ENCODE measurements at places on chromosomes 5 and 9.
A peak's percentile ranks its signal among the peaks of the same experiment; 100 is the strongest.

DNA sequence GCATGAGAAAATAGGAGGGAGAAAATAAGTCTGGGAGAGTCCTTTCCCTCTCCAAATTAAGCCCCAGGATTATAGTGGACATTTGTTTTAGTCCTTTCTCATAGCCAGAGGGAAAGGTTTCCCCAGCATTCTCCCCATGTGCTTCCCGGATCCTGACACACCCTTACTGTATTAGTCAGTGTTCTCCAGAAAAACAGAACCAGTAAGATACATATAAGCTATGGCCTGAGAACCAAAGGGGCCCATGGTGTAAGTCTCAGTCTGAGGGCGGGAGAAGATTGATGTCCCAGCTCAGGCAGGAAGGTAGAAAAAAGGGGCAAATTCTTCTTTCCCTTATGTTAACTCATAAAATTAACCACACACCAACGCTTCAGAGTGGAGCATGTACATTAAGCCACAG, 25.6 kb upstream of the SPATA31D4 start:
- peak; percentile 39 for DNase-seq

- DNase-seq: peak; percentile 56
These were observed 25.0 kb upstream of the SPTLC1 start for GRCh38 chr9:92140074-92140753.

DNA sequence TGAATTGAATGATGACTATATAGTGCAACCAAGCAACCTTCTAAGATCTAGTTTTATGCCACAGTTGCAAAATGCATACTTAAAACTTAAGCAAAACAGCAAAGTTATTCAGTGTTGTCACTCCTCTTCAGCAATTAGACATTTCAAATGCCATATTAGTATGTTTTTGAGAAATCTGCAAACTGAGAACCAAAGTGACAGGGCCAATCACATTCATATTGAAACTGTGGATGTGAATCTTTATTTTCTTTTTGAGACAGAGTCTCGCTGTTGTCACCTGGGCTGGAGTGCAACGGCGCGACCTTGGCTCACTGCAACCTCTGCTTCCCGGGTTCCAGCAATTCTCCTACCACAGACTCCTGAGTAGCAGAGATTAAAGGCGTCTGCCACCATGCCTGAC, 249.2 kb upstream of the EFNA5 start:
- no peak for DNase-seq

DNA sequence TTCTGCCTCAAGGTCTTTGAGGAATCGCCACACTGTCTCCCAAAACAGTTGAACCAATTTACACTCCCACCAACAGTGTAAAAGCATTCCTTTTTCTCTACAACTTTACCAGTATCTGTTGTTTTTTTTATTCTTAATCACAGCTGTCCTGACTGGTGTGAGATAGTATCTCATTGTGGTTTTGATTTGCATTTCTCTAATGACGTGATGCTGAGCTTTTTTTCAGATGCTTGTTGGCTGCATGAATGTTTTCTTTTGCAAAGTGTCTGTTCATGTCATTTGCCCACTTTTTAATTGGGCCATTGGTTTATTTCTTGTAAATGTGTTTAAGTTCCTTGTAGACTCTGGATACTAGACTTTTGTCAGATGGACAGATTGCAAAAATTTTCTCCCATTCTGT, 400.0 kb downstream of the DEPDC1B start:
- DNase-seq: no peak

DNA sequence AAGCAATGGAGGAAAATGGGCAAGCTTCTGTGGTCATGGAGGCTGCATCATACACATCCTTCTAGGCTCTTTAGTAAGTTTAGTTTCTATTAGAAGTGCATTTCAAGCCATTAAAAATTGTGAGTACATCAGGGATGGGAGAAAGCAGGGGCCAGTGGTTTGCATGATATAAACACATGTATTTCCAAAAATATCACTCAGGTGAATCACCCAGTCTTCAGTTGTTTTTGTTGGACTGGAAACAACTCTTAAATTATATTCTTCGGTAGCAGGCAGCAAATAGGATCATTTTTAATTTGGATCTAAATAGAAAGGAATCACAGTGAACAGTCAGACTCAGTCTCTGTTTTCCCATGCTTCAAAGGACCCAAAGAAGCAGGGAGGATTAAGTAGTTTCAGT, 657.9 kb downstream of the TLR4 start:
- DNase-seq: peak; percentile 14

DNA sequence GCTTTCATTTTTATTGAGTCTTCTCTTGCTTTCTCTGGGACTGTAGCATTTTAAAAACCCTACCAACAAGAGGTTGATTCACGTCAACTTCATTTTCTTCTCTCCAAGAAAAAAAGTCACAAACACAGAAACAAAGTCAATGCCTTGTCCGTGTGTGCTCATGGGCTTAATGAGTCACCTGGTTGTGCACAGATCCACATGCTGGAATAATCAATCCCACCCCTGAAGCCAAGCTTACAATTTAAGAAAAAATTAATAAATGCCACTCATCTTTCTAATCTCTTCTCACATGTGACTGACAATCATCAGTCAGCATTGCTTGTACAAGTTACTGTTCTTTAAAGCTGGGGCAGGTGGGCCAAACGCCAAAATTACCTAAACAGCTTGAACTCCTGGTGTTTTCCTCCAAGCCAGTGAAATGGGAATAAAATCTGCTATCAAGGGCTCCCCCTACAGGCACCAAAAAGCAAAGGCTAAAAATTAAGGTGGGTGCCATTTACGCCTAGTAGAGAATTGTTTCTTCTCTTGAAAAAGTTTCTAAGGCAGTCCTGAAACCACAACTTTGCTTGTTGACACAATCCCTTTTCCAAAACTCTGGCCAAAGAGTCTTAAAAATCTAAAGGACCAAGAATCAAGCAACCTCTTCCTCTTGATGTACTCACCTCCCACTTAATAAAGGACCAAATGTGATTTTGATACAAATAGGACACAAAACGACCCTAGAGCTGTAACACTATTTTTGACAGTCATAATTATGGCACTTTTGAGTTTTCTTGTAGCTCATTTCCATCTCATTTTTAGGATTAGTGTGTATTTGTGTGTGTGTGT, 21.3 kb downstream of the TRMO start:
- DNase-seq: peak; percentile 49

DNA sequence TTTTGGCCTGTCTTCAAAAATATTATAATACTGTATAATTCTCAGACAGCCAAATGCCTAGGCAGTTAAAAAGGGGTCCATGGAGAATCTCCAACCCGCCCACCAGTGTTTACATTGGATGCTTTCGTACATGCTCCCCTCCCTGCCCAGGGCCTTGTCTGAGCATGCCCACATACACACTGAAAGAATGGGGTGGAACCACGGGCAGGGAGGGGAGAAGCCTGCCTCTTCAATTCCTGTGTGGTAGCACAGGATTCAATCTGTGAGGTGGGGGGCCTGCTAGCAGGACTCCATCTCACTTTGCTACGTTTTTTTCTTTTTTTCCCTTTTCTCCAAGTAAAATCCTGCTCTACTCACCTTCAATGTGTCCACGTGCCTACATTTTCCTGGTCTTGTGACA, 314.7 kb upstream of the GRAMD2B start:
- DNase-seq: no peak

- DNase-seq: peak; percentile 90
These were observed 46.5 kb upstream of the NR5A1 start for GRCh38 chr9:124553738-124554137.

- peak; percentile 91 for DNase-seq
These were observed 218.6 kb upstream of the RASEF start for GRCh38 chr9:83281306-83282255.

GRCh38 chr9:135221951-135222631, 134.6 kb downstream of the OLFM1 start:
- DNase-seq: no peak

GRCh38 chr5:173317091-173317730, 11.0 kb downstream of the STC2 start:
- no peak for DNase-seq

DNA sequence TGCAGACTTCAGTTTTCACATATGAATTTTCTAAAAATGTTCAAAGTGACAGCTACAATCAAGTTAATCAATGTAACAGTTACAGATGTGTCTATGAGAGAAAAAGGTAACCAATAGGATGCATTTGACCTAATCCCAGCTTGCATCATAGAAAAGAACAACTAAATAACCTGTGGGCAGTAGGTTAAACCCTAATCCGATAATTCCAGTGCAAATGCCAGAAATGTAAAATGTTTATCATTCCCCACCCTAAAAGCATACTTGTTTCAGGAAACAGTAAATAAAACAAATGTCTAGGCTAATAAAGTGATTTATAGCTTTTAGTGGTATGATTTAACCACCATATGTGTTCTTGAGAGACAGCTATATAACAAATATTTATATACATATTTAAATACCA, 592.6 kb downstream of the PRELID2 start:
- DNase-seq: no peak

DNA sequence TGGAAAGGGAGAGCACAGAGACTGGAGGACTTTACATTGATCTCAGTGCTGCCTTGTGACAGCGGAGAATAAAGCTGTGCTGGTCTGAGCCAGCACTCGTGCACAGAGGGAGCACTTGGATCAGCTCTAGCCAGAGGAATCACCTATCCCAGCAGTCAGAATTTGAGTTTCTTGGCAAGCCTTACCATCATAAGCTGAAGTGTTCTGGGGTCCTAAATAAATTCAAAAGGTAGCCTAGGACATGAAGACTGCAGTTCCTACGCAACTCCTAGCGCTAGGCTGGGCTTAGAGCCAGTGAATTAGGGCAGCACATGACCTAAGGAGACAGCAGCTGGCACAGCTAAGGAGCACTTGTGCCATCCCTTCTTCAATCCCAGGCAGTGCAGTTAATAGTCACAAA, 119.5 kb downstream of the HMHB1 start:
- no peak for DNase-seq

DNA sequence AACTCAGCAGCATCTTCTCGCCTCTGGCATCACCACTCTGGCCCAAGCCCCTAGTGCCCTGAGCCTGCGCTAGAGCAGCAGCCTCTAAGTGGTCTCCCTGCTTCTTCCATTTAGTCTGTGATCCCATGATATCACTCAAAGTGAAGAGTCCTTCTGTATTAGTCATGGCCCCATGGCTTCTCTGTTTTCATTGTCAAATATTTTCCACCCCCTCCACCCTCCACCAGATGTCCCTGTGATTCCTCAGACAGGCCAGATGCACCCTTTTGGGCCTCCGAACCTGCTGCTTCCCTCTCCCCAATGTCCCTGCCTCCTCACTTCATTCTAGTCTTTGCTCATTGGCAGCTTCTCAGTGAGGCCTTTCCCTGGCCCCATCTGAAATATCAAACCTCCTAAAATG, 299.2 kb downstream of the SPOCK1 start:
- DNase-seq: peak; percentile 76

- DNase-seq: no peak
These were observed 101.4 kb downstream of the ZNF462 start for GRCh38 chr9:106964329-106964728.

DNA sequence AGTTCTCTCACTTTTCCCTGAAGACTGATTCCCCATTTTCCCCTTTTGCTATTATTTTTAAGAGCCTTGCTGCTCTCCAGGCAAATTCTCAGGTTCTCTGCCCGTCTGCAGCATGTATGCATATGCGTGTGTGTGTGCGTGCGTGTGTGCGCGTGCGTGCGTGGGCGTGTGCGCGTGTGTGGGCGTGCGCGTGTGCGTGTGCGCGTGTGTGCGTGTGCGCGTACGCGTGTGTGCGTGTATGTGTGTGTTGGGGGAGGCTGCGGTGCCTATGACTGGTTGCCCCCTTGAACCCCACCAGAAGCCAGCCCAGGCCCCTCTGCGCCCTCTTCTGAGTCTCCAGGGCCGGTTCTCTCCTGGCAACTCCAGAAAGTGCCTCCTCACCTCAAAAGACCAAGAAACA, 987 bp upstream of the FOXI1 start:
- no peak for DNase-seq

DNA sequence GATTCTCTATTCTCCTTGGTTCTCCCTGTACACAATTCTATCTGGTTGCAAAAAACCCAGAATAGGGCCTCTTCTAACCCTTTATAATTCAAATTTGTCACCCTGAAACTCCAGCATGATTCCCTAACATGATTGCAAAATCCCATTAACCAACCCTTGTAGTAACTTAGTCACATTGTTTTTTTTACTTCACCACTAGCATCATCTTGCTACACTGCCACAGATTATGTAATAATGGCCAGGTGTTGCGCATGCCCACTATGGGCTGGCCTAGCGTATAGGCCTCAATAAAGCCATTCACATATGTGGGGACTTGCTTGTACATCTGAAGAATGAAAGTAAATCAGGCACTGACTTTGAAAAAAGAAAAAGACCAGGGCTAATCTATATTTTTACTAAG, 25.7 kb downstream of the FAM170A start:
- DNase-seq: peak; percentile 1

GRCh38 chr5:35129921-35130485, 82.3 kb upstream of the AGXT2 start:
- DNase-seq: peak; percentile 68

DNA sequence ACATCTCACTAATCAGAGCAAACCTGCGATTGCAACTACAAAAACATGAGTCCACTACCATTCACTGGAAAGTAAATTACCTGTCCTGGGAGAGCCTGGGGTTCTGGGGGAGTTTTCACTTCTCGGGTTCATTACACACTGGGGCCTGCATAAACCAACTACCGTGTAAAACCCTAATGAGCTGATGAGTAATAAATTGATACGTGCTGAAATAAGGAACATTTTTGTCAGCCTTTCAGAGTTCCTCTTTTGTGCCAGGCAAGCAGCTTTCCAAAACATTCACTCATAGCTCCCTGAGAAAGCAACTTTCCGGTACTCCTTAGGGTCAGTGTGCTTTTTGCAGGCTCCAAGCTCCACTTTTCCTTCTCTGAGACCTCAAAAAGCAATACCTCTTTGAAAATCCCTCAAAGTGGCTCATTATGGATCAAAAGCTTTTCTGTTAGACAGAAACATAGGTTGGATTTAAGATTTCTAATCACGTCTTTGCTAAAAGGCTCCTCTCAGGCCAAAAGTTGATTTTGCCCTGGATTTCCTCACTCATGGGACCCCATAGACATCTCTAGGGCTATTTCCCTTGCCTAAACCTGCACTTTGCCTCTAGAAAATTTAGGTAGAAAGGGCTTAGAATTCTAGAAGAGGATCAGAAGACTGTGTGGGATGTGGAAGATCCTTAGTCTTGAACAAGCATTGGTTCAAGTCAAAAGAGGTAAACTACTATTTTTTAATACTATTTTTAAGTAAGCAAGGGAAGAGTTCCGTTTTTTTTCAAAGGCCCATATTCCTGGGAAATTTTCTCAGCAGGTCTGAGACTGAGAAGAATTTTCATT, 74.8 kb downstream of the ST8SIA4 start:
- no peak for DNase-seq

- peak; percentile 11 for DNase-seq
These were observed 2.0 kb downstream of the FBXL17 start for GRCh38 chr5:108379722-108380530.

DNA sequence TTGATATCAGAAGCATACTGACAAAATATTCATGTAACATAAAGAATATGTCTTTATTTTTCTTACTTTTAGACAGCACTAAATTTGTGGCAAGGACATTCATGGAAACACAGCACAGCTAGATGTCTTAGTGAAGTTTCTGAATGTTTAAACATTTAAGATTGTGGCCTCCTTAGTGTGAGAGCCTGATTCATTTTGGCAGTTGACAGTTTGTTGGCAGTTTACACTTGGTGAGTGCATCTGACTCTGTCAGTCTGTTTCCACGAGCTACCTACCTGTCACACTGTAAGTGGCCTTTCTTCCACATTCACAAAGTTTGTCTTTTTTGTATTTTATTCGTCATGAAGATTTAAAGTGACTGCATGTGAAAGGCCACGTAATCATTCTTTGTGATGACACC, 436.8 kb downstream of the TUSC1 start:
- DNase-seq: no peak

GRCh38 chr5:6475626-6476312, 27.1 kb downstream of the UBE2QL1 start:
- no peak for DNase-seq

All from fibroblast of skin of right quadriceps (primary cell).